ENCODE measurements at places on chromosomes 13 and 19. TPM values are rescaled to one million over a fixed set of nuclear protein-coding genes. Genes with fewer than 3 reads are reported as not detected.

ICAM5 gene
- total RNA-seq = 2.5 TPM

CYP2A13 gene
- not detected for total RNA-seq

KLK3 gene
- total RNA-seq = not detected

LRRC8E gene
- total RNA-seq = under 0.01 TPM

CD79A gene
- total RNA-seq = not detected

MAG gene
- 1.2 TPM for total RNA-seq

CFAP97D2 gene
- total RNA-seq = 0.23 TPM

SYDE1 gene
- total RNA-seq = 3.9 TPM

N4BP2L1 gene
- total RNA-seq = 13.8 TPM

Data from diencephalon (tissue), 1 donor.